ENCODE measurements at places on chromosomes 1 and 21. TPM values are rescaled to one million over a fixed set of nuclear protein-coding genes. Genes with fewer than 3 reads are reported as not detected.

- DNase-seq = no peak
Measured at GRCh38 chr21:36555199-36555800, 75.4 kb upstream of the CLDN14 start.

DNA sequence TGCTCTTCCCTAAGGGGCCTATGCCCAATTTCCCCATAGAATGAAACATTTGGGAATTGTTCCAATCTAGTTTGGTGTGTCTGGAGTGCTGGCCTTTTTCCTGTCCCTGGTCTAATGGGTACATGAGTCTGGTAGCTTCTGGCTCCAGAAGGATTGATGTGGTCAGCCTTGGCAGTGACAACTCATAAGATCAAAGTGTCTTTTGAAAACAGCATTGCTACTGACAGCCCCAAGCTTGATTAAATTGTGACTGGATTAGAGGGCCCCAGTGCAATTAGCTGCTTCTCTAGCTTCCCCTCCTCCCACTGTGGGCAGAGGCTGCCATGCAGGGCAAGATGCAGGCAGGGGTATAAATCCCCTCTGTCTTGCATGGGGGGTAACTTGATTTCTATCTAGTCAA is 130.9 kb downstream of the UCK2 start:
- no peak for DNase-seq

GRCh38 chr1:9593147-9593491 is 4.4 kb downstream of the TMEM201 start:
- no peak for DNase-seq

- DNase-seq = no peak
Measured at GRCh38 chr1:22691031-22691753, 19.4 kb upstream of the EPHB2 start.

DNA sequence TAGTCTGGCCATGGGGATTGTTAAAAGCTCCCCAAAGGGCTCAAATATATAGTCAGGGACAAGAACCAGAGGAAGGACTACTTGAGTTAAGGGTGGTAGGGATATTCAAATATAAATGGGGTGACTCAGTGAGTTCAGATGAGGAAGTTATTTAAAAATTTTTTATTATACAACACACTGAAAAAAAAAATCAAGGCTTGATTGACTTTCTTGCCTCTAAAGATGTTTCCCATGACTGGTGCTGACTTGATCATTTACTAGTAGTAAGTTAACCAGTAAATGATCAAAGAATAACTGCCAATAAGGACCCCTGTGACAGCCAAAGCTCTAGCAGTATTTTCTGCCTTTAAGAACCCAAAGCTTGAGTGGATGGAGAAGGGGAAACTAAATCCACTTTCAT is 357.6 kb upstream of the NR5A2 start:
- DNase-seq = no peak

DNA sequence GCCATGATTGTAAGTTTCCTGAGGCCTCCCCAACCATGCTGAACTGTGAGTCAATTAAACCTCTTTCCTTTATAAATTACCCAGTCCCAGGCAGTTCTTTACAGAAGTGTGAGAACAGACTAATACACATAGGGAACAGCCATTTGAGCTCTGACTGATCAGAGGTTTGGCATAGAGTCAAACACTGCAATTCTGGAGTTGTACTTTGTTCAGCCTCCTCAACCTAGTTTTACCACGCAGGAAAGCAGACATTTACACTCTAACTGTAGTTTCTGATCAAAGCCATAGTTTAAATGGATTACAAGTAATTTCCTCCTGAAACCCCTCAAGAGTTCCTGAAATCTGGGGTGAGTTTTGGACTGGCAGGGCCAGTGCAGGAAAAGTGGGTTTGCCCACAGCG is 218.2 kb downstream of the TNR start:
- no peak for DNase-seq

GRCh38 chr1:76546354-76546933 is 320.8 kb upstream of the ST6GALNAC5 start:
- DNase-seq = no peak

DNA sequence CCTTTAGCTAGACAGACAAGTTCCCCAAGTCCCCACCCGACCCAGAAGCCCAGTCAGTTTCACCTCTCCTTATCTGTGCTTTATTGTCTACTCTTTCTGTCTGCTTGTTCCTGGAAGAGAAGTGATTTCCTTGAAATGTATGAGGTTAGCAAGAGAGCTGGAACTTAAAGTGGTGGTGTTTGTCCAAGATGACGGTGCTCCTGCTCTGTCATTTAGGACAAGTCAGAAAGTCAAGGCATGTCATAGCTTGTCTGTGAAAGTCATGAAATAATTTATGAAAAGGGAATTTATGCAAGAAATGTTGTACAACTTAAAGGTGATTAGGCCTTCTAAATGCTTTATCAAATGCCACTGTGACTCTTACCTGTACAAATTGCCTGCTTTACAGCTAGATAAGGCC is 178.1 kb downstream of the PLA2G4A start:
- DNase-seq = no peak

DNA sequence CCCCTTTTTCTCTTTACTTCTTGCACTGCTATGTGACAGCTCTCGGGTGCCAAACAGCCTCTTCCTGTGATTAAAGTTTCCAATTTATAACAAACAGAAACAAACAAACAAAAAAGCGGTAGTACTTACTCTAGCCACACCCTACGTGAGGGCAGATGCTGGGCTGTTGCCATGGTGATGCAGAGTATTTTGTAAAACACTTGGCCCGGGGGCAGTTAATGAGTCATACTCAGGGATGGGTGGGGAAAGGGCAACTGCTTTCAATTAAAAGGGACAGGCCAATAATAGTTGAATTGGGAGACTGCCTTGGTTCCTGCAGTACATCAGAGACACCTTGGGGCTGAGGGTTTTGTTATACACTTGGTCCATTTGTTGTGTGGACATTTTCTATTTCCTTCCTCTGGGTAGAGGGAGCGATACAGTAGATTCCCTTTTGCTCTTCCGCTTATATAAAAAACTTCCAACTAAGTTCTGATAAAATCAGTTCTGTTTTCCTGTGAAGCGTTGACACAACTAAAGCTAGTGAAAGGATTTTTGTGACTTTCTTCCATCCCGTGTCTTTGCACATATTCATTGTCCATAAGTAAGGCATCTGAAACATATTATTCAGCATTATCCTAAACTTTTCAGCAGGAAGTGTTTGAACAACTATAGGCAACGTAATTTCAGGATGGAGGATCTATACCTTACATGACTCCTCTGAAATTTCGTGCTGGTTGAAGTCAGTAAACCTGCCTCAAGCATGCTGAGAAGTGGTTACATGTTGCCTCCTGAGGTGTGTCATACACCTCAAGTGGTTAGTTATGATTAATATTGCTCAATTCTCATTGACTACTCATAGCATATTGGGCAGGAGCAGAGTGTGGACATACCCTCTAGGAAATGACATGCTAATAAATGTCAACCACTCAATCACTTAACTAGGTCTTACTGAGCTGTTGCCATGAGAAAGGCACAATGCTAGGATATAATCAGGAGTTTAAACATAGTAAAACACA is 36.7 kb upstream of the THEM4 start:
- peak; percentile 94 for DNase-seq

GRCh38 chr1:240575981-240576662 is 35.8 kb downstream of the GREM2 start:
- peak; percentile 86 for DNase-seq

- DNase-seq = no peak
Measured at GRCh38 chr21:19935467-19935866, 1062.7 kb upstream of the NCAM2 start.

DNA sequence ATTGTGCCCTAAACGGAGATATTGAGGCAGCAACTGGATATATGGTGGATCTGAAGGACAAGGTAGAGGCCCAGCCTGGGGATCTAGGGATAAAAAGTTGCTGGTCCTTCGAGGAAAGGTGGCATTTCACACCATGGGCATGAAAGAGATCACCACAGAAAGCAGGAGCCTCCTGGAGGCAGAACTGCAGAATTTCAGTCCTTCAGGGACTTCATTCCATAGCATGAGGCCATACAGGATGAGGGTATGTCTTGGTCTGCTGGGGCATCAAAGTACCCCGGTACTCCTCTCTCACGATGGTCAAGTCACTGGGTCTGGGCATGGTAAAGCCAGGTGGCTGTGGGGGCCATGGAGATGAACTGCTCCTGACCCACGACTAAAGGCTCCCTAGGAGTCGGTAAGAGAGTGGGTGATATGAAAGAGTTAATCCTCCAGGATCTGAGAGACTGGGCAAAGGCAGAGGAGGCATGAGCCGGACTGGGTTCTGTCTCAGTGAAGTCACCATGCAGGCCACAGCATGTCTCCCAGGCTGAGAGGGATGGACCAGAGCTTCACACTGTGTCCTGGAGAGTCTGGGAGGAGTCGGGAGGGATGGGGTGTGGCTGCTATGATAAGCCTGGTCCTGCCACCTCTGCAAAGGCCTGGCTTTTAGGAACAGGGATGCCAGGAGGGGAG is 5.8 kb upstream of the SPRR5 start:
- no peak for DNase-seq

GRCh38 chr1:205677167-205677566 is 3.1 kb downstream of the SLC45A3 start:
- DNase-seq = peak; percentile 35

- DNase-seq = no peak
Measured at GRCh38 chr1:92210701-92211100, 7.0 kb upstream of the C1orf146 start.

The TFAP2E gene
- total RNA-seq = not detected

The CSMD2 gene
- not detected for total RNA-seq

The OR2T29 gene
- not detected for total RNA-seq

The AGT gene
- 31.7 TPM for total RNA-seq

The MYCBP gene
- total RNA-seq = 32.9 TPM

The ILF2 gene
- total RNA-seq = 180 TPM

All from myocyte (in vitro differentiated cells).